ENCODE measurements at places on chromosomes 13 and 19.

DNA sequence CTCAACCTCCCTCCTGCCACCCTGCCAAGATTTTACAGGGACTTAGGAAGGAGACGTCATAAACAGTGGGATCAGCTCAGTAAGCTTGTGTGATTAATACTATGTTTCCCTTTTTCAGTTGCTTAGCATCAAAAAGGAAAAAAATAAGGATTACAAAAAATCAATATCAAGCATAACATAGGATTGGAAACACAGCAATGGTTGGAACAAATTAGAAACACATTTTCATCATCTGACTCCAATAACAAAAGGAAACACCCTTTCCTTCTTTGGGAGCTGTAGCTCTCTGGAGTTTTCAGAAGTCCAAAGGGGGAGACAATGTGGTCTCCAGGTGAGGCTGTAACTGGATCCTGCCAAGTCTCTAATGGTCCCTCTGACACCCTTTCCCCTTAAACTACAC lies 233.4 kb downstream of the B3GLCT start:
- DNase-seq: no peak

GRCh38 chr19:38270587-38271167 lies 6.3 kb downstream of the SPINT2 start:
- no peak for DNase-seq

DNA sequence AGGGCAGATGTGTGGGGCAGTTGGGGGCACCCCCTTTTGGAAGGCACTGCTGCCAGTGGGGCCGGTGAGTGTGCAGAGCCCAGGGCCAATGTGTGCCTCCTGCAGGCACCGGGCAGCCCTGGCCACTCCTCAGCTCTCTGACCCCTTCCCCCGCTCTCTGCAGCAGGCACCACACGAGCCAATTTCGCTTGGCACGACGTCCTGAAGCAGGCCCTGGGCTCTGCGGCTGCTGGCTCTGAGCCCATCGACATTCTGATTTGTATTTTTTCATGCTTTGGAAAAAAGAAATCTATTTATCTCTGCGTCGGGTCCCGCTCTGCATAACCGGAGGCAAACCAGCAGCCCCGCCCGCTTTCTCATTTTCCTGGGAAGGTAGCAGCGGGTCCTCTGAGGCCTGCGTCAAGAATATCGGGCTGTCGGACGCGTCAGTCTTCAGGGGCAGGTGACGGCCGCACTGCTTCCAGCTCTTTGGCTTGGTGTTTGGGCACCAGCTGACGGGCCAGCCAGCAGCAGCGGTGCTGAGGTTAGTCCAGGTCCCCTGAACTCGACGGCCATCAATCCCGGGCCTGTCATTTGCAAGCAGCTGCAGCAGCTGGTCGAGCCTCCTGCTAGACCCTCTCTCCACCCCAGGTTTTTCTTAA lies 134.3 kb downstream of the KDM4B start:
- DNase-seq: no peak

DNA sequence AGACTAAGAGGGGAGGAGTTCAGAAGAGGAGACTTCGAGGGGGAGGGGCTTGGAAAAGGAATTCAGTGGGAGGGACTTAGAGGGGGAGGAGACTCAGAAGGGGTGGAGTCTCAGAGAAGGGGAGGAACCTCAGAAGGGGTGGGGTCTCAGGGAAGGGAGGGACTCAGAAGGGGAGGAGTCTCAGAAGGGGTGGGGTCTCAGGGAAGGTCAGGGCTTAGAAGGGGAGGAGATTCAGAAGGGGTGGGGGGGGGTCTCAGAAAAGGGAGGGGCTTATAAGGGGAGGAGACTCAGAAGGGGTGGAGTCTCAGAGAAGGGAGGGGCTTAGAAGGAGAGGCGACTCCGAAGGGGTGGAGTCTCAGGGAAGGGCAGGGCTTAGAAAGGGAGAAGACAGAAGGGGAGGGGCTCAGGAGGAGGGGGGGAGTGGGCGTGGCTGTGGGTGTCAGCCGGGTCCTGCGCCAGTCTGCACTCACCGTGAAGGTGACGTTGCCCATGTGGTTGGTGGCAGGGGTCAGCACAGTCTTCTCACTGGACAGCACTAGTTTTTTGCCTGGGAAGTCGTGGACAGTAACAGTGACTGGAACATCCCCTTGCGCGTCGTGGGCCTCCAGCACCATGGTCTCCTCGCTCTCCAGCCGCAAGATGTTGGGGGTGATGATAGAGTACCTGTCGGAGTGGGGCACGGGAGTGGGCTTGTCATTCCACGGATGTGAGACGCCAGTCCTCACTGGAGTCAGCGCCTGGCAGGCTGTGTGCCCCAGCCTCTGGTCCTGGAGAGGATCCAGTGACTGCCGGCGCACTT lies 1.5 kb downstream of the C3 start:
- DNase-seq: no peak

DNA sequence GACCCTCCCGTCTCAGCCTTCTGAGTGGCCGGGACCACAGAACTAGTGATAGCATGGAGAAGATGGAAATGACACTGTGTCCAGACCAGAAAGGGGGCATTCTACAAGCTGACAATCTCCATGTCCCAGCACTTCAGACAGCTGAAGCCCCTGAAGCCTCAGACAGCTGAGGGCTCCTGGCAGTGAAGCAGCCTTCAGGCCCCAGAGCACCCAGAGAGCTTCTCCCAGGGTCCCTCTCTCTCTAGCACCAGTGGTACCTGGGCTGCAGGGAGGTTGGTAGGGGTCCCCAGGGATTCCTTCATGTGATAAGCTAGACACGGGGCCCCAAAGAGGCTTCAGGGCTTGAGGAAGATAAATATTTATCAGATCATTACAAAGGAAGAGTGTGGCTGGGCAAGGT lies 7.6 kb upstream of the POP4 start:
- DNase-seq: no peak

- no peak for DNase-seq
Measured at GRCh38 chr13:105442949-105443699, 1092.3 kb downstream of the EFNB2 start.

GRCh38 chr13:60080850-60081249 lies 82.9 kb downstream of the DIAPH3 start:
- no peak for DNase-seq

DNA sequence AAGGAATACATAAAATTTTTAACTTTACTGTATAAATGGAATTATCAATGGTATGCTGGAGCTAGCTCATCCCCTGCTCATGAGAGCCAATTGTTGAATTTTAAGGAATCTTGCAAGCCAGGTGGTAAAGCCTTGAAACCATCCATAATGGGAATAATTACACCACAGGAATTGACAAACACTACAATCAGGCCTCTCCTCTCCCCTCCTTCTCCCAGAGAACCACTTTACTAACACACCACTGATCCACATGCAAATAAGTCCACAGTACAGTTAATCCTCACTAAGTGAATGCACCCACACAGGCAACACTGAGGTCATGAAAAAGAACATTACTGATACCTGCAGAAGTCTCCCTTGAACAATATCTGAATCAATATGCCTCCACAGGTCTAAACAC lies 140.5 kb downstream of the KLF12 start:
- DNase-seq: no peak

Data from NCI-H526 treated with DMSO at 0.1 percent for 48 hours (cell line).